ENCODE measurements at places on chromosomes 4 and X.

DNA sequence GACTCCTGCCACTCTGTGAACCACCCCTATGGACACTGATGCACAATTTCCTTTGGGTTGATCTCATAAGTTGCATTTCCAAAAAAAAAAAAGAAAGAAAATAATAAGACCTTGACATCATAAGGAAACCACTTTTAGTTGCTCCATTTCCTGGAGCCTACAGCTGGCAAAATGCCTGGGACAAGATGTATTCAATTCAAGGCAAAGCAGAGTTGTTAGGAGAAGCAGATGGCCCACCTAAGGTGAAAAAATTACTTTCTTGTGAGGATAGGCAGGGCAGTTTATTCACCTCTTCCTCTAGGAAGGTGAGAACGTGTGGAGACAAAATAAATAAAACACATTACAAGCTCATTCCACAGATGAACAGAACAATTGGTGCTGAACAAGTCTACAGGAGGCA, 14.1 kb upstream of the SCRG1 start:
- DNase-seq = no peak

GRCh38 chrX:46653482-46653881, 79.9 kb downstream of the CHST7 start:
- no peak for DNase-seq

- no peak for DNase-seq
These were observed 33.2 kb downstream of the COQ2 start for GRCh38 chr4:83251447-83251830.

GRCh38 chr4:76626686-76627465, 191.8 kb downstream of the SHROOM3 start:
- no peak for DNase-seq

GRCh38 chrX:70257423-70258288, 2.3 kb downstream of the P2RY4 start:
- no peak for DNase-seq

GRCh38 chrX:135345107-135345589, 35.9 kb downstream of the ETDC start:
- DNase-seq = no peak

DNA sequence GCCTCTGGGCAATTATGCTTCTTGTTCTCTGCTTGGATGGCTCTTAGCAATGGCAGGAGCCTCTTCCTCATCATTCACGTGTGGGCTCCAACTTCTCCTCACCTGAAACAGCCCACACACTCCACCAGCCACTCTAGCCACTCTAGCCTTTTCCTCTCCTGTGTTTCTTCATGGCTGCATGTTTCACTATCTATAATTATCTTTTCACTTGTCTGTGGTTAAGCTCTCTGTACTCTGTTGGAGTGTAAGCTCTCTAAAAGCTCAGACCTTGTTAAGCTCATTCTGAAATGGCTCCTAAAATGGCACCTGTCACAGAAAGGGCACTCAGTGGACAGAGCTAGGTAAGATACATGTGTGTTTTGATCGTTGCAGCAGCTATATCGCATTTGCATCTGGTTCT, 80.0 kb downstream of the SH3KBP1 start:
- DNase-seq = no peak

GRCh38 chr4:90330546-90330945, 203.4 kb downstream of the CCSER1 start:
- no peak for DNase-seq

DNA sequence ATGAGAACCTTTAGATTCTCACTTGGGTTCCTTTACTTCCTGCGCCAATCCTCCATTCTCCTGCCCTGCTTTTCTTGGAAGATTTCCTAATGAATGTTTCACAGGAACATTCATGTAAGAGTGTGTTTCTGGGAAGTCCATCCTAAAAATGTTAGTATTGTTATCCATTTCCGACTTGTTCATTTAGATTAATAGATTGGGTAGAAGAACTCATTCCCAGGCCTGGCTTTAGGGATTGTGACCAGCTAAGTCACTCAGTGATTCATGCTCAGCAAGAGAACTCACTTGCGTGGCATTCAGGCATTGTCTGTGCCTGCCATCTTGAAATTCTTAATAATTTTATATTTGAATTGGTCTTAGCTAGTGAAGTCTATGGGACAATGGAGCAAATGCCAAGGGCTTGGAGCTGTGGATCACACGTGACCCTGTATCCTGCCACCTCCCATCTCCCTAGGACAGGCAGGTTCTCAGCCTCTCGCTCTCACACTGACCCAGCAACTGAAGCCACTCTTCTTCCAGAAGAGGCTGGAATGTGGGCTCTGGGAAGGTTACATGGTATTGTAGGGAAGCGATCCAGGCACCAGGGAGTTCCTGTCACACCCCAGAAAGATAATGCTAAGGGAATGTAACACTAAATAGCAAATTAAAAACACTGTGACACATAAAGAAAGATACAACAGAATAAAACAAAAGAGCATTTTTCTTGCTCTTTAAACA, 562.1 kb downstream of the TMA16 start:
- no peak for DNase-seq

- DNase-seq = no peak
These were observed 7.9 kb downstream of the BDH2 start for GRCh38 chr4:103091601-103092223.

DNA sequence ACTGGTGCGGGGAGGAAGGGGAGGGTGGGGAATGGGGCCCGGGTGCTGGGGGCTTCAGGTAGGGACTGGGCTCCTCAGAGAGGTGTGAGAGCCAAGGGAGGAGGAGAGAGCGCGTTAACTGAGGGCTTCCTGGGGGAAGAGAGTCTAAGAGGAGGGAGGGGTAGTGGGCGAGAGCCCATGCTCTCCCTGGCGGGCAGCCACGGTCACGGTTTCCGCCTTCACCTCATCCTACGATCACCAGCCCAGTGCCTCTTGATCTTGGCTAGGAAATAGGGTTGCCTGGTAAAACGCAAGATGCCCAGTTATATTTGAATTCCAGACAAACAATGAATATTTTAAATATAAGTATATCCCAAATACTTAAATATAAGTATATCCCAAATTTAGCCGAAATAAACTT, 60.8 kb upstream of the GRPEL1 start:
- DNase-seq = no peak

DNA sequence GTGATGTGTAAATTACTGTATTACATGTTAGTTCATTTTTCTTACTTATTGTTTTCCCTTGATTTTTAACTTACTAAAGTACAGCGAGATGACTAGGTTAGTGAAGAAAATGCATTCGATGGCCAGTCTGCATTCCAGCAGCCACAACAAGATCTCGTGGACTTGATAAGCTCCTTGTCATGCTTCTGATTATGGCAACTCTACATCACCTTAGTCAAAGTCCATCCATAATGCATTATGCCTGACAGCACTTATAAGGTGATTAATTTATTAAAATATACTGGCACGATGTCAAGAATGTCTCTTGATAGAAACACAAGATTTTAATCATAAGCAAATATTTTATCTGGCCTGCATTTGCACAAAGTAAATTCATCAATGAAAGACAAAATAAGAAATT, 109.9 kb upstream of the NAP1L5 start:
- DNase-seq = no peak

GRCh38 chrX:65811558-65812228, 144.2 kb downstream of the MSN start:
- no peak for DNase-seq

DNA sequence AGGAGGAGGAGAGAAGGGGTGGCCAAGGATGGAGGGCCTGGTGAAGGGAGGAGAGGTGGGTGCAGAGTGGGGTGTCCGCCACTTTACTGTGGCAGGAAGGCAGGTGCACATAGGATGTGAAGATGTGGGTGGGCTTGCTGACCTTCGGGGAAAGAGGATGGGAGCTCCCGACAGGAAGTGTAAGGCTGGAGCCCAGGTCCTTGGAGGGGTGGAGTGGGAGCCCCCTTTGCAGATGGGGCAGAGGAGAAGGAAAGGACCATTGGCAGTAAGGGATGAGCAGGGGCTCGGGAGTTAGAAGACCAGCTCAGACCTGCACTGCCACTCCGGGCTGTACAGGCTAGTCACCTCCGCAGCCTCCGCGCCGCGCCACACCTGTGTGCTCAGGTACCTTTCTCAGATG, 89.5 kb downstream of the EVC start:
- DNase-seq = no peak

GRCh38 chrX:117327373-117327772, 789.2 kb downstream of the KLHL13 start:
- DNase-seq = no peak

- DNase-seq = no peak
These were observed 176.9 kb upstream of the GK2 start for GRCh38 chr4:79584902-79585301.

DNA sequence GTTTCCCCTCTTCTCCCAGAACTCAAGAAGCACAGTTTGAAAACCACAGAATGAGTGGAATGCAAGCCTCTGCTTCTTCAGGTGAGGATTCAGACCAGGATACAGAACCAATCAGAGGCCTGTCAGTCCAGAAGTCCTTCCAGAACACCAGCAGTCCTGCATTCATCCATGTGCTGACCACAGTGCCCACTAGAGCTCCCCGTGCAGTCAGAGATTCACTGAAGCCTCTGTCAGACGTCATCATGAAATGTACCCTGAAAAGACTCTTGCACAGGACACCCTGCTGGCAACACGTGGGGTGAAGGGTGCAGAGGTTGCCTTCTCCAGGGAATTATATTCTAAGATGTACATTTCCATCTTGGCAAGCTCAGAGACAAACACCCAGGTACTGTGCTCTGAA, 75.9 kb upstream of the LSM6 start:
- DNase-seq = no peak
